Body of pancreas (tissue), 4 donors: ENCODE measurements at places on chromosomes 7 and 10.

DNA sequence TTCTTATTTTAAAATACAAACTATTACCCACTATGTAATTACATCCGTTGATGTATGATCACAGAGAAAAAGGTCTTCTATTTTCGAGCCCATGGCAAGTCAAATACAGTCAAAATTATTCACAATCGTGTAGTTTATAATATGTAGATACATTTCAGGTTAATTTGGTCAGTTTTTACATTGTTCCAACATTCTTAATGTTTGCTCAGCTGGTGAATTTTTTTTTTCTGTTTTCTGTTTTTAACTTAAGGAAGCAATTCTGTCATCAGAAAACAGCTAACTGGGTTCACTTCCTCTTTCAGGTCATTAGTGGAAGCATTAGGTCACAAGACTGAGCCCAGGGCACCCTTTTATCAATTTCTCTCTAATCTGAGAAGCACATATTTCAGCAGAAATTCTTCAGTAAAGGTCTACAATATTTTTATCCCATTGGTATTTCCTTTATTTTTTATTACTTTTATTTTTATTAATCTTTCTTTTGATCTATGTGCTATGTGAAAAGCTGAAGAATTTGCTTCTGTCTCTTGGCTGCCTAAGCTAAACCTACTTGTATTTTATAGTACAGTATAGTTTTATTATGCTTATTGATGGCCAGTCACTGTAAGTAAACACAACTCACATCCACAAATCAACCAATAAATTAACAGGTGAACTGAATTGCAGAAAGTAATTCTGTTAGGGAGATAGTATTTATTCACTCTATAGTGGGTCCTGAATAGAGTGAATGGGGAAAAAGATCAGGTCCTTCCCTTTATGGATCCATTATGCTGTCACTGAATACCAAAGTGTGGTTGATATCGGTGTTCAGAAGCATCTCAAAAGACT, 84.6 kb downstream of the ICA1 start:
- no peak for DNase-seq

DNA sequence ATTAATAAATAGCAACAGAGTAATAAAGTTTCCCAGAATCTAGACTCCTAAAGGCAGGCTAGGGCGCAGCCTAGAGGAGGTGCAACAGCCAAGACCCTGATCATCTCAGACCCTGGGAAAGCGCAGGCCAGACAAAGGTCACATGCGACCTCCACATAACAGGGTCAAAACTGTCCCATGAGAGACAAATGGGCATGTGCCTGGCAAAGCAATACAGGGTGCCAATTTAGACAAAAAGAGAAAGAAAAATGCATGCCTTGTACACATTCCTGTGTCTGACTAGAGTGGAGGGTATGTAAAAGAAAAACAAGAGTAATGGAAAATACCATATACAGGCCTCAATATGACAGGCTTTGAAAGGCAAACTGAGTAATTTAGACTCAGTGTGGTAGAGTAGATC, 22.2 kb downstream of the MPP7 start:
- no peak for DNase-seq

DNA sequence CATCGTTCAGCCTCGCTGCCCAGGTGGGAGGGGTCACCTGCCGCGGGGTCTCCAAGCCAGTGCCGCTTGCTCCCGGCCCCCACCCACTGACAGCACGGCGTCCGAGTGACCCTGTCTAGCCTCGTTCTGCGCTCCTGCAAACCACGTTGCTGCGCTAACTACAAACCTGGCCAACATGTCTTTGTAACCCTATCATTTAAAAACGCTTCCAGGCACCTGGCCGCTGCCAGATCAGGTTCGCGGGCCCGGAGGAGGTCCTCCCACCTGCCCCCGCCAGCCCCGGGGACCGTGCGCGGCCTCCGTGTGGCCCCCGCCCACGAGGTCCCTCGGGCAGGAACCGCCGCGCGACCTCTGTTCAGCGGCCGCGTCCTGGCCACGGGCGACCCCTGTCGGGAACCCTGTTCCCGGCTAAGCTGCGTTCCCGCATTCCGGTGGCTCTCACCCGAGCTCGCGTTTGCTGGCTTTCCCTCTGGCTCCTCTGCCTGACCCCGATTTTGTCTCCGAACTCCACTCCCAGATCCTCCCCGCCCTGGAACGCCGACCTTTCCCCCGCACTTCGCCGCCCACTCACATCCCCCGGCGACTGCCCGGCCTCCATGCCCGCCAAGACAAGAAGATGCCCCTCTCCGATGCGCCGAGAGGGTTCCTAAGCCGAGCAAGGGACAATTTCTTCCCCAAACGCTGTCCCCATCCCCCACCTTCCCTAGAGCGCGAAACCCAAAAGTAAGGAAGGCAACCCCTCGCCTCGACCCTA, 2.4 kb downstream of the SFMBT2 start:
- DNase-seq, result peak; percentile 56

DNA sequence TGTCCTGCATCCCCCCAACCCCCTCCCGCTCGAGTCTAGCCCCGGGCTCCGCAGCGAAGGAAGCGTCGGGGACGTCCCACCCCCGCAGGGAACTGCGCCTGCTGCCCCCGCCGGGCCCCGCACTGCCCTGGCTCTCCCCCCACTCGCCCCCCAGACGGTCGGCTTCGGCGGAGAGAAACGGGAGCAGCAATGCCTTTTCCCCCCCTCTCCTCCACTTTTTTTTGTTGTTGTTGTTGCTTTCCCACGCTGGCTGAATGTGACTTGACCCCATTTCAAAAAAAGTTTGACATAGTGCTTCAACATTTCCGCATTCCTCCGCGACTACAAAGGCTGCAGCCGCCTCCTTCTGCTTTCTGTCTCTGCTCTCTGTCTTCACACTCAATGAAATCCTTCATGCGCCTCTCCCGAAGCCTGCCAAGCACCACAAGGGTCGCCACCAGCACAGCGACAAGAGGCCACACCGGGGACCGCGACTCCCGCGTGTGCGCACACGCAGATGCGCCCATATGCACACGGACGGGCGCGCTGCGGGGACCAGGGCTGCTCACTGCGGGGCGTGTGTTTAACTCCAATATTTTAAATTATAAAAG, 1.0 kb downstream of the CDK6 start:
- peak; percentile 57 for DNase-seq

DNA sequence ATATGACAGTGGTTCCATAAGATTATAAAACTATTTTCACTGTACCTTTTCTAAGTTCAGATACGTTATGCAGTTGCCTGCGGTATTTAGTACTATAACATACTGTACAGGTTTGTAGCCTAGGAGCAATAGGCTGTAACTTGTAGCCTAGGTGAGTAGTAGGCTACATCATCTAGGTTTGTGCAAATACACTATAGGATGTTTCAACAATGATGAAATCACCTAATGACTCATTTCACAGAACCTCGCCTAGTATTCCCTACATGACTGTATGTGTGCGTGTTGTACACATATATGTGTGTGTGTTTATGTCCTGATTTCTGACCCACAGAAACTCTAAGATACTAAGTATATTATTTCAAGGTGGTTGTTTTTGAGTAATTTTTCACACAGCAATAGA, 139.0 kb downstream of the HERPUD2 start:
- DNase-seq, result no peak

DNA sequence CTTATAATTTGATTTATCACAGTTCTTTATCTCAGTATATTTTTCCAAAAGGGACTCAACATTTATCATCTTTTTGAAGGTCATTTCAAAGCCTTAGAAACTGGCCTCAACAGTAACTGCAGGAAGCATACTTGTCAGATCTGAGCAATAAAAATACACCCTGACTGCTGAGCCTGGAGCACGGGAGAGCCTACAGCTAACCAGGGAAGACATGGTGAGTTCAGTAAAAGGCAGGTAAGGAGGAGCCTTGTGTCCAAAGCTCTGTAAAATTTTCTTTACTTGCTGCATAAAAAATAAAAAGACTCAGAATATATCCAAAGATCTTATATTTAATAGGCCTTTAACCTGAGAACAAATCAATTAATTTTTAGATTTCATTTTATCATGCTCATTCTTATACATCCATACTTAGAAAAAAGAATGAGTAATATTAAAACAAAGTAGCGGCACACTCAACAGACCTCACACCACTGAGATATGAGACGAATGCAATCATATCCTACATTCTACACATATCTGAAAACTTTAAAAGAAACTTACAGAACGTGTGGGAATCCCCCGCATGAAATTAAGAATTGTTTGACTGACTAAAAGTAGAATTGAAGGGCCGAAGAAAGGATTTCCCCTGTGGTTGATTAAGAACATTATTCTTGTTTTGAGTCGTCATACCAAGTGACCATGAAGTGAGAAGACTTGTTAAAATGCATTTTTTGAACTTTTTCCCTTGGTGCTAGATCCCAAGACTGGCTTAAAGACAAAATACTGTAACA, 296.4 kb upstream of the MKLN1 start:
- no peak for DNase-seq

GRCh38 chr7:117972606-117973005, 99.4 kb upstream of the CTTNBP2 start:
- no peak for DNase-seq

GRCh38 chr7:159141660-159142059, 3.0 kb downstream of the VIPR2 start:
- no peak for DNase-seq

- DNase-seq, result no peak
Observed at GRCh38 chr10:92385831-92386230, 94.9 kb downstream of the MARCHF5 start.

DNA sequence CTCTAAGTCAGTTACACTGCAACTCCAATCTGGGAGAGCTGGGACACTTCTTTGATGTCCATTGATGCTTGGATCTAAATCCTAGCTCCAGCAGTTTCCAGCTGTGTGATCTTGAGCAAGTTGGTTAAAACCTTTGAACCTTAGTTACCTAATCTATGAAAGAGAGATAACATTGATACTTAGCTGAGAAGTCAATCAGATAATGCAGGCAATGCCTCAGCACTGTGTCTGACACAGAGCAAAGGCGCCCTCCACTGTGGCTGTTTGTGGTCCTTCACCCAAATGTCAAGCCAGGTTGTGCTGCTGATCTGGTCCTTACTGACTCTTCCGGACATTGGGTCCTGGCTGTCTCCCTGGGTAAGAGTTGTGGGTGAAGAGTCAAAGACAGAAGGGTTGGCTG, 20.2 kb downstream of the DNTT start:
- DNase-seq, result no peak

DNA sequence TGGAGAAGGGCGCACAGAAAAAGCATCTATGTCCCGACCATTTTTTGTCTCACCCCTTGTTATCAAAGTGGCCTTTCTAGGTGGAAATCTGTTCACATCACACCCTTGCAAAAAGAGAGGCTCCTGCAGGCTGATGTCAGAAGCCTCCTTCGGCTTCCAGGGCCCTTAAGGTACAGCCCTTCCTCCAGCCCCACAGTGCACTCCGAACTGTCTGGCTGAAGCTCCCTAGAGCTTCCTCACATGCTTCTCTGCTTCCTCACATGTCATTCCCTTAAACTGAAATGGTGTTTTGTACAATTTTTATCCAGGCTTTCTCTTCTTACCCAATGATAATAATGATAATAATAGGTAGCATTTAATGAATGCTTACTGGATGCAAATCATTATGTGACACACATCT, 210.3 kb downstream of the INHBA start:
- DNase-seq, result no peak

GRCh38 chr7:158443688-158444483, 143.7 kb downstream of the PTPRN2 start:
- no peak for DNase-seq

GRCh38 chr7:156886020-156886795, 6.8 kb downstream of the LMBR1 start:
- DNase-seq, result no peak

DNA sequence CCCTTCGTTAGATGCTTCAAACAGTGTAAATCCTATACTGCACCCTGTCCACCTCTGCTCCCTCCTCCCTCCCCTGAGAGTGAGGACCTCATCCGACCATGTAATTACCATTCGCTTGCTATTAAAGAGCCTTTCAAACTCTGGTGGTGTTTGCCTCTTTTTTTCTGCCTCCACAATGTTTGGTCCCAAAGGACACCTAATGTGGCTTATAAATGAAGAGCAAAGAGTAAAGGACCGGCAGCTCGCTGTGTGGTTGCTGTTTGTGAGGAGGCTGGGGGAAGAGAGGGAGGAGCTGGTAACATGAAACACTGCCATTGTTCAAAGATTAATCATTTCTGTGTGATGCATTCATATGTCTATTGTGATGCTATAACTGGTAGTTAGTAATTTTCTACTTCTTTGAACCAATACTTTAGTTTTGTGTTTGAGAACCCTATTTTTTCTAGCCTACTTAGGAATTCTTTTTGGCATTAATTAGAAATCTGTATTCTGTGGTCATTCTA, 27.9 kb downstream of the MTURN start:
- no peak for DNase-seq

DNA sequence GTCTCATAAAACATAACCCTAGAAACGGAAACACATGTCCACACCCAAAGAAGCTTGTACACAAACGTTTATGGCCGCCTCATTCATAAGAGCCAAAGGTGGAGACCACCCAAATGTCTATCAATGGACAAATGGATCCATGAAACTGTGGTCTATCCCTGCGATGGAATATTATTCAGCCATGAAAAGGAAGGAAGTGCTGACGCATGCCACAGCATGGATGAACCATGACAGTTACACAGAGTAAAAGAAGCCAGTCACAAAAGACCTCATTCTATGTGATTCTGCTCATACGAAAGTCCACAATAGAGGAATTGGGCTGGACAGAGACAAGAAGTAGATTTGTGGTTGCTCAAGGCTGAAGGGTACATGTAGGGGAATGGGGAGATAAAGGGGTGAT, 10.8 kb downstream of the CHST15 start:
- DNase-seq, result no peak

DNA sequence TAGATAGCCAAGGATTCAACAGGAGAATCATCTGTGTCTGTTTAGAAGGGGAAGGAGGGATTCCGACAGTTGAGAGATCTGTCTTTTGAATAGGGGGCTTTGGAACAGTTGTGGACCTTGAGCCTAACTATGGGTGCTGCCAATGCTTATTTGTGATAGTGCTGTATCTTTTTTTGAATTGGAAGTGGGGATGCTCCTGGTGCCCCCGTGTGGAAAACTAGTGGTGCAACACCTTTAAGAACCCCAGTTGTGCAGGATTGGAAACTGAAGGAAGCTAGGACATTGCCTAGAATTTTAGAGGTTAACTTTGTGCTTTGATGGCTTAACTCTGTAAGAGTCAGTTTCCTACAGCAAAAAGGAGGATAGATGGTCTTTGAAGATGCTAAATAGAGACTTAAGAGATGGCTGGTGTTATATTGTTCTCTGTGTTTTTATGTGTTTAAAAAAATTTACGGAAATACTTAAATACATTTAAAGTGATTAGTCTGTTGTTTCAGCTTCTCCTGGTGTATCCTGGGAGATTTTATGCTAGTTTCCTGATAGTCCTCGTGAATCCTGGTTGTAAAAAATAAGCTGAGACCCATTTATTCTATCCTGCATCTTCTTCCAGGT, 69.3 kb downstream of the AP3M1 start:
- peak; percentile 57 for DNase-seq

- no peak for DNase-seq
Observed at GRCh38 chr10:15324611-15325010, 46.5 kb downstream of the FAM171A1 start.

- DNase-seq, result peak; percentile 8
Observed at GRCh38 chr7:2046581-2047565, 185.9 kb downstream of the MAD1L1 start.

GRCh38 chr7:111012799-111013675, 77.9 kb upstream of the LRRN3 start:
- no peak for DNase-seq

- no peak for DNase-seq
Observed at GRCh38 chr7:28018020-28018419, 162.6 kb downstream of the JAZF1 start.

- peak; percentile 24 for DNase-seq
Observed at GRCh38 chr7:98372993-98373392, 27.9 kb downstream of the BAIAP2L1 start.
